Testis (tissue), 5 donors: ENCODE measurements at places on chromosomes 16 and 17.

- DNase-seq, result no peak
These were observed 67.8 kb downstream of the GRIN2A start for GRCh38 chr16:10114409-10114808.

DNA sequence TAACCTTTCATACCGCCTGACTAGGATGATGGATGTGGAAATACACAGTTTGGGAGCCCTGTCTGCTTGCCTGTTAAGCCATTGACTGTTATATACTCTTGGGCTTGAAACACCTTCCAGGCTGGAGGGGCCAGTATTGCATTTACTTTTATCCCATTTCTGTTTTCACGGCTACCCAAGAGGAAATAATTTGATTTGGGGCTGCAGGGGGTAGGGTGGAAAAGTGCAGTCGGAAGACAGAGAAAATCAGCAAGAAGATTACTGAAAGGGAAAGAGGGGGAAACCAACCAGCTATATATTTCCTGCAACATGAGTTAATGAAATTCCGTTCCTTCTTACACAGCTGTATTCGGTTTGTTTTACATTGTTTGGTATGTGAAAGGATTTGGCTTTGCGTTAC, 202.5 kb downstream of the CDH13 start:
- DNase-seq, result no peak

GRCh38 chr17:60510723-60511122, 15.3 kb downstream of the APPBP2 start:
- DNase-seq, result no peak

- no peak for DNase-seq
These were observed 4.4 kb downstream of the UBALD1 start for GRCh38 chr16:4610011-4611005.

DNA sequence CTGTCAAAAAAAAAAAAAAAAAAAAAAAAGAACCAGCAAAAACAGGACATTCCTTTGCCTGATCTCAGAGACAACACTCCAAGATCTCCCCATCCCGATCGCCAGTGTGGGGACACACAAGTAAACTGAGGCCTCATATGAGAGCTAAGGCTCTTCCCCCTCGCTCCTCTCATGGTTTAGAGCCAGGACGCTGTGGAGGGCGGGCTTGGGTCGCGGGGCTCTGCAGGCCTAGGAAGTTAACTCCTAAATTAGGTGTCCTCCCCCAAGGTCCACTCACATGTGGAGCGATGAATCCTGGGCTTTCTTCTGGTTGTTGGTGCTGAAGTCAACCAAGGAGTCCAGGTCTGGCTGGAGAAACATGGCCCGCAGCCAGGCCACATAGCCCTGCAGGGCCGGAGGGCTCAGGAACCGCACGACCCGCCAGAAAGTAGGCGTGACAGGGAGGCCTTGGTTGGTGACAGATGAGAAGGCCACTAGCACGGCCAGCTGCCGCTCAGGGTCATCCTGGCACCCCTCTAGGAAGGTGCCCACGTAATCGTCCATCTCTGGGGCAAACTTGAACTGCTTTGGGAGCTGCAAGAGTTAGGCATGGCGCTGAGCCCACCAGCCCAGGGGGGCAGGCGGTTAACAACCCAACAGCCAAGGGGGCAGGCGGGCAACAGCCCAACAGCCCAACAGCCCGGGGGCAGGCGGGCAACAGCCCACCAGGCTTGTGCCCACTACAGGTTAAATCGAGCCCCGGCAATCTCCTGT, 5.2 kb downstream of the MYBBP1A start:
- DNase-seq, result no peak
